ENCODE measurements at places on chromosomes 16 and 17.

DNA sequence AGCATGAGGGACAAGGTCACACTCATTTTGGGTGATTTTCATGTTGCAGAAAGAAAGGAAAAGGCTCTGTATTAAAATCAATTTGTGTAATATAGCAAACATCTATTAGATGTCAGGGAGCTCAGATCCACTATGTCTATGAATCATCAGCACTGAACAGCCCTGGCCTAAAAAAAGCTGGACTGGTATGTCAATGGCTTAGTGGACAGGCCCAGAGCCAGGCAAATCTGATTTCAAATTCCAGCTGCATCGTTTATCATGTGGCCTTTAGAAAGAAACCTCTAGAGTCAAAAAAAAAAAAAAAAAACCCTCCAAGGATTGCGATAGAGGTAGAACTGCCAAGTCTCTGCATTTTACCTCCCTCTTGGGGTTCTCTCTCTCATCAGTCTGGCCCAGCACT, 5.4 kb downstream of the GAS7 start:
- H3K4me3 ChIP-seq = no peak overlapping the region
- no peak for DNase-seq
- no peaks in the 10 kb centered on the region for H3K4me1 ChIP-seq
- H3K27ac ChIP-seq = no peak overlapping the region
- H3K27me3 ChIP-seq = no peaks in the 10 kb centered on the region
- no peaks in the 10 kb centered on the region for H3K36me3 ChIP-seq

- no peaks in the 10 kb centered on the region for H3K4me1 ChIP-seq
- no peaks in the 10 kb centered on the region for H3K27me3 ChIP-seq
- no peak for DNase-seq
- no peaks in the 10 kb centered on the region for H3K36me3 ChIP-seq
- no peak overlapping the region for H3K4me3 ChIP-seq
Measured at GRCh38 chr17:37301288-37301687, 74.5 kb upstream of the C17orf78 start.

- peaks cover 15% of the 10 kb centered on the region for H3K4me1 ChIP-seq
- H3K27ac ChIP-seq = no peak overlapping the region
- DNase-seq = no peak
- H3K4me3 ChIP-seq = no peak overlapping the region
- H3K36me3 ChIP-seq = no peaks in the 10 kb centered on the region
Measured at GRCh38 chr17:71983828-71984227, 137.0 kb upstream of the SOX9 start.

DNA sequence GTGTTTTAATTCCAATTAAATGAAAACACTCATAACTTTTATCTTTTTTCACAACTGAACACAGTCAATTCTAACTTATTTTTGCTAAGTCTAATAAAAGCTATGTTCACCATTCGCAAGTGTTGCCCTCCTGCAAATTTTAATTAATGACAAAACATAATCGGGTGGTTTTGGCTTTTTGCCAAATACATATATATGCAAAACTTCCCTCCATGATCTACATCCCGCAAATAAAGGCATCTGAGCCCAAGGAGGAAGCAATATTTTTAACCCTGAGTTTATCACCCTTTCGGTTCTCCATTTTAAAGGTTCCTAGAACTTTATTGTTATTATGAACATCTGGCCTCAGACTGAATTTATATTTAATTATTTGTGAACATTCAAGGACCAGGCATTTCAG, 507.9 kb downstream of the CDH13 start:
- no peaks in the 10 kb centered on the region for H3K36me3 ChIP-seq
- H3K4me3 ChIP-seq = no peak overlapping the region
- no peaks in the 10 kb centered on the region for H3K4me1 ChIP-seq
- no peak overlapping the region for H3K27ac ChIP-seq
- no peak for DNase-seq
- no peaks in the 10 kb centered on the region for H3K27me3 ChIP-seq

- H3K27ac ChIP-seq = no peak overlapping the region
- H3K36me3 ChIP-seq = no peaks in the 10 kb centered on the region
- no peaks in the 10 kb centered on the region for H3K27me3 ChIP-seq
- H3K4me3 ChIP-seq = no peak overlapping the region
Measured at GRCh38 chr16:83366228-83366627, 441.6 kb upstream of the HSBP1 start.

GRCh38 chr16:67013823-67014633, 14.9 kb upstream of the CBFB start:
- no peaks in the 10 kb centered on the region for H3K36me3 ChIP-seq
- no peak overlapping the region for H3K27ac ChIP-seq
- peak; percentile 41 for DNase-seq

- H3K27me3 ChIP-seq = no peaks in the 10 kb centered on the region
- no peak for DNase-seq
- no peak overlapping the region for H3K4me3 ChIP-seq
Measured at GRCh38 chr16:67713647-67714273, 5.4 kb downstream of the GFOD2 start.

DNA sequence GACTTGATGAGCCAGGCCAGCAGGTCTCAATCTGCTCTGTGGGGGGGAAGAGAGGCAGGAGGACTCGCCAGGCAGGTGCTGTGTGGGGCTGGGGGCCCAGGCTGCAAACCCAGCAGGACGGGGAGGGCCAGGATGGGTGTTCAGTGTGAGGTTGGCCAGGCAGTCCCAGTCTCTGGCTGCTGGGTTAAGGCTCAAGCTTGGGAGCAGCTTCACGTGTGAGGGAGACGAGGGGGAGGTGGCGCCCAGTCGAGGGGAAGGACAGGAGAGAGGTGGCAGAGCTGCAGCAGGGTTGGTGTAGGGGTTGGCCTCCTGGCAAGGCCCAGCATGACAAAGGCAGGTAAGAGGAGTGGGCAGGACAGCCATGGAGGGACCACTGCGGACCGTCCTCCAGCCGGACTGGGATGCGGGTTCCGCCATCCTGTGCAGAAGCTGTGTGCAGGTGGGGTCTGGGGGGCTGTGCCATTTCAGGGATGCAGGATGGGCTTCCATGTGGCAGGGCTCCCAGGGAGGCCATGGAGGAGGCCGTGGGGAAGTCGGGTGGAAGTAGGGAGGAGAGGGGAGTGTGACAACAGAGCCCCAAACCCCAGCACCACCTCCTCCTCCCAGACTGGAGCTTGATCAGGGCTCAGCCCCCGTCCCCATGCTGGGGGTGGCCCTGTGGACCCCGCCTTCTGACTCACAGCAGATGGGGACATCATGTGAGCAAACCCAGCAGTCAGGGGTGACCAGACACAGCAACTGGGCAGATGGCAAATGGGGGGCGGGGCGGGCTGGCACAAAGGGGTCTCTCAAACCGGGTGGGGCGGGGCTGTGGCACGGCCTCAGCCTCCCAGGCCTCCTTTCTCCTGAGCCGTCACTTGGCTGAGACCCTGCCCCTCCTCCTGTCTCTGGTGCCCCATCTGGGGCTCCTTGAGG, 2.8 kb downstream of the ADGRG1 start:
- no peaks in the 10 kb centered on the region for H3K4me1 ChIP-seq
- no peaks in the 10 kb centered on the region for H3K36me3 ChIP-seq
- DNase-seq = no peak
- H3K27ac ChIP-seq = no peak overlapping the region
- no peaks in the 10 kb centered on the region for H3K27me3 ChIP-seq
- no peak overlapping the region for H3K4me3 ChIP-seq

DNA sequence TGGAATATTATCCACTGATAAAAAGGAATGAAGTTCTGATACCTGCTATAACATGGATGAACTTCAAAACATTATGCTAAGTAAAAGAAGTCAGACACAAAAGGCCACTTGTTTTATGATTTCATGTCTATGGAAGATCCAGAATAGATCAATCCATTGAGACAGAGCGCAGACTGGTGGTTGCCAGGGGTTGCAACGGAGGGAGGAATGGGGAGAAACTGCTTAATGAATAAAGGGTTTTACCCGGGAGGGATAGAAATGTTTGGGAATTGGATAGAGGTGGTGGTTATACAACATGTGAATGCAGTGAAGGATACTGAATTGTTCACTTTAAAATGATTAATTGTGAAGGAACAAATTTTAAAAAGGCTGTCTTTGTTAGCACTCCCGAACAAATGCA, 30.2 kb downstream of the WDR59 start:
- no peaks in the 10 kb centered on the region for H3K4me1 ChIP-seq
- H3K4me3 ChIP-seq = no peak overlapping the region
- H3K36me3 ChIP-seq = no peaks in the 10 kb centered on the region
- no peak overlapping the region for H3K27ac ChIP-seq

Measured in MM.1S (cell line).